ENCODE measurements at places on chromosomes 6 and 20.

- DNase-seq, result no peak
Observed at GRCh38 chr6:56567501-56567900, 75.2 kb downstream of the DST start.

- no peak for DNase-seq
Observed at GRCh38 chr6:9647599-9647998, 767.3 kb downstream of the TFAP2A start.

- DNase-seq, result no peak
Observed at GRCh38 chr20:2984028-2984501, 59.4 kb upstream of the GNRH2 start.

- DNase-seq, result no peak
Observed at GRCh38 chr6:63676412-63677114, 41.0 kb downstream of the PHF3 start.

DNA sequence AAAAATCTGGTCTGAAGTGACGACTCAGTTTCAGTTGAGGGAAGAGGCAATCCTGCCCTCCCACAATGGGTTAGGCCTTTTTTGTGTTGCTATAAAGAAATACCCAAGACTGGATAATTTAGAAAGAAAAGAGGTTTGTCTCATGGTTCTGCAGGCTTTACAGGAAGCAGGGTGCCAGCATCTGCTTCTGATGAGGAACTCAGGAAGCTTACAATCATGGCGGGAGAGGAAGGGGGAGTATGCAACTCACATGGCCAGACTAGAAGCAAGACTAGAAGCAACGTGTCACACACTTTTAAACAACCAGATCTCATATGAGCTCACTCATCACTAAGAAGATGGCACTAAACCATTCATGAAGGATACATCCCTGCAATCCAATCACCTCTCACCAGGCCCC, 529.3 kb downstream of the KIF16B start:
- DNase-seq, result no peak

DNA sequence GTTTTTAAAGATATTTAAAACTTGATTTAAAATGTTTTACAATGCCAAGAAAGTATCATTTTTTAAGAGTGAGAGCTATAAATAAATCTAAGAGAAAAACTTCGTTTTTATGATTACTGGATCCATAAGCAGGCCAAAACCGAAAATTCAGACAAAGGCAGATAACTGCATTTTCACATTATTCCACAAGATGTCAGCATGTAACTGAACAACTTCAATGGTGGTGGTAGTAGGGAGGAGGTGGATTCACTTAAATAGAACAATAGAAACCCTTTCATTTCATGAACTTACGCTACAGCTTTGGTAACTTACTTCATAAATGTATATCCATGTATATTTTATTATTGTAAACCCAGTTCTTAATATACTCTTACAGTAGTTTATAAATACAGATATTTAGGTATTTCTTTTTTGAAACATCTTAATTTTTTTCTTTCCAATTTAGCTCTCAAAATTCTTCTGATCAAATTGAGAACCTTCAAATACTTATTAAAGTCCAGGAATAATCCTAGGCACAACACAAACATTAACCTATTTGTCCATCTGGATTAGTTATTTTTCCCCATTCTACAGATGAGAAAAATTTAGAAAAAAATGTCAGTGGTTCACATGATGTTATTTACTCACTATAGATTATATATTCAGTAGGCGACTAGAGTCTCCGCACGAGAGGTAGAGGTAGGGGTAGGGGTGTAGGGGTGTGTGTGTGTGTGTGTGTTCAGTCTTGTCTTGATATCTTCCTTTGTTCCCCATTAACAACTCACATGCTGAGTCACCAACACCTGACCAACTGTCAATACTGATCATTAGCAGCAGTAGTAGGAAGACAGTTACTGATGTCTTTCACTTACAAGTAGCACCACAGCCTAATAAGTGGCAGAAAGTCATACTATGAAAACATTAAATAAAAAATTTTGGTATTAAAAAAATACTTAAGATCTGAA, 111.5 kb downstream of the ARHGAP18 start:
- peak; percentile 83 for DNase-seq

DNA sequence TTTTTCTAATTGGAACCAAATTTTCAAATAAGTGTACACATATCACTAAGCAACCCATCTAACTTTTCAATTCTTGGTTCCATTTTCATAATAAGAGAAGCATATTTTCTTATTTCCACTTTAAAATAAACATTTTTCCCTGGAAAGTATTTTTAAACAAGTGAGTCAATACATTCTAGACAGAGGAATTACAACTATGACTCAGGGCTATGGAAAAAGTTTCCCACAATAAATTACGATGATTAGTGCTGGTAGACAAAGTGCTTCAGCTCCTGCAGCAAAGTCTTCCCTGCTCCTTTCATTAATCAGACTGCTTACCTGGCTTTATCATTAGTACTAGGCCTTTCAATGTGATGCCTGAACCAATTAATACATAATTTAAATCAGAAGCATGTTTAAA, 322.5 kb downstream of the HACE1 start:
- peak; percentile 17 for DNase-seq

DNA sequence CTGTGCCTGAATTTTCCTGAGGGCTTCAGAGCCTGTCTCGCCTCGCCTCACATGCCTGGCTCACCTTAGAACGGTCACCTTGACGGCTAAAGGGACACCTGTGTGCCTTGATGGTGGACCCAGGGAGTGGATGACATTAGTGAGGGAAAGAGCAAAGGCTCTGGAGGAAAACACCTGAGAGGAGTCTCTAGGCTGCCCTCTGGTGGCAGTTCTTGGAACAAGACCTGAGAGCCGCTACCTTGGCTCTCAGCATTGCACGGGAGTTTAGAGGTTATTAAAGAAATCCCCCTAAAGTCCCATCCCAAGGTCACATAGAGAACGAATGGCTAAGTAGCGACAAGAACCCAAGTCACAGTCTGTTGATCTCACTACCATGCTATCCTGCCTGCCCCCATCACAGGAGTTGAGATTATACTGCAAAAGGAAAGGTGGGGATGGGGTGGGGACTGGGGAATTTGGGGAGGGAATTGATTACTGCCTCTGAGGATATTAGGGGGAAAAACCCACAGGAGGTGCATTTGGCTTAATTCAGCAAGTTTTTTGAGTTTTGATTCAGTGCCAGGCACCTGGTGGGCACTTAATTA, 7.9 kb upstream of the CDSN start:
- DNase-seq, result no peak

- DNase-seq, result no peak
Observed at GRCh38 chr6:42294759-42295158, 77.1 kb upstream of the MRPS10 start.

- no peak for DNase-seq
Observed at GRCh38 chr6:105178636-105179035, 1.2 kb downstream of the POPDC3 start.

- DNase-seq, result no peak
Observed at GRCh38 chr20:20212675-20213096, 155.2 kb upstream of the INSM1 start.

DNA sequence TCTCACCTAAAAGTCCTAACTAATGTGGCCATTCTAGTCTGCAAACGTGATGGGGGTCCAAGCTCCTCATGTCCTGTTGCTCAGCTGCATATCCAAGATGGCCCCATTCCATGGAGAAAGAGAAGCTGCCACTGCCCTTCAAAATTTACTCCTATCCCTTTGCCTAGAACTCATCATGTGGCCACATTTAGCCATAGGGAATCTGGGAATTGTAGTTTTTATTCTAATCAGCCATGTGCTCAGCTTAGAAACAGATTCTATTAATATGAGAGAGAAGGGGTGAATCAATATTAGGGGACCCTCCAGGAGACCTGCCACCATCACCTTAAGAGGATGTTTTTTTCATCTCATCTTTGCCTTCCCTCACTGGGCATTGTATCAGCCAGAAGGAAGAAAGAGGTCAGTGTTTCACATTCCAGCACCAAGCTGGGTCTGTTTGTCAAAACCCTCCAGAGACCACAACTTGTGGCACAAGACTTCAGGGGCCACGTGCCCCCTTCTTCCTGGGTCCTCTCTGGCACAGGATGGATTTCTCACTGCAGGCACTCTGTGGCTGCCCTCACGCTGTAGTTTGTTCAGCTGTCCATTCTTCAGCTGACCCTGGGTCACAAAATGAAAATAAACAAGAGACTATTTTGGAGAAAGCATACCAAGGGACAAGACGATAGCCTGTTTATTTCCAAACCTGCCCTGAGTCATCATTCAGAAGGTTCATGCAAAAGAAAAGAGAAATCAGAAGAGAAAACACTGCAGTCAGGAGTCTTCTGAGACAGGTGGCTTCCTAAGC, 172.0 kb downstream of the EYA2 start:
- peak; percentile 51 for DNase-seq

All from fibroblast of the conjunctiva (primary cell).